ENCODE measurements at places on chromosomes 4 and X.

- no peak for DNase-seq
Observed at GRCh38 chrX:153626025-153626633, 20.9 kb upstream of the DUSP9 start.

GRCh38 chr4:94852616-94853015, 94.9 kb downstream of the BMPR1B start:
- DNase-seq, result no peak

DNA sequence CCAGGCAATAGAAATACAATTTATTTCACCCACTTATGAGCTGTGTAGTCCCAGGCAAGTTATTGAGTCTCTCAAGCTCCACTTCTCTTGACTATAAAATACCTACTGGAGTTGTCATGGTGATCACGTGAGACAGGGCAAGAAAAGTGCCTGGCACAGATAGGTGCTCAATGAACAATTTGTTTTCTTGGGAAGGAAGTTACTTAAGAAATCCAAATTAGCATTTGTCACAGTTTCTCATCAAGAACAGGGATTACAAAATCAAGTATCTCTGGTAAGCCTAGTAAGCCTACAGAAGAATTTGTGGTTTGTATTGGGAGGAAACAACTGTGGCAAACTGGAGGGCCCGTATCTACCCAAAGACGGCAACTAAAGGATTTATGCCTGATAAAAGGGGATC, 37.5 kb upstream of the RASGEF1B start:
- DNase-seq, result no peak

GRCh38 chr4:75565481-75565880, 9.6 kb downstream of the ODAPH start:
- no peak for DNase-seq

- DNase-seq, result no peak
Observed at GRCh38 chrX:148632444-148632843, 132.0 kb downstream of the AFF2 start.

DNA sequence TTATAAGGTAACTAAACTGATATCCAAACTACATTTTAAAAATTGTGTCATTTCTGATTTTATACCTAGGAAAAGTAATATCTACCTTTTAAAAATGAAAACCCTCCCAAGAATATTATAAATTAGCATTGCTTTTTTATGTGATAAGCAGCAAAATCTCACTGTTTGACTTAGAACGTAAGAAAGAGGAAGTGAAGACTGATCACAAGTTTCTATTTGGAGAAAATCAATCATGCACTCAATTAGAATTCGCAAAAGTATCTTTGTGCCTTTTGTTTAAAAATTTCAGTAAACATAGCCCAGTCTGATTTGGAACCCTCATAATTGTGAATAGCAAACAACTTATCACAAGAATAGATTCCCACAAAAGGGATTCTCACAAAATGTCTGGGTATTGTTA, 142.7 kb downstream of the TENM3 start:
- no peak for DNase-seq

- no peak for DNase-seq
Observed at GRCh38 chr4:20676501-20677197, 23.6 kb upstream of the PACRGL start.

GRCh38 chrX:153351981-153352380, 18.0 kb downstream of the ZNF275 start:
- no peak for DNase-seq

- no peak for DNase-seq
Observed at GRCh38 chrX:39158801-39159657, 357.8 kb downstream of the MID1IP1 start.

DNA sequence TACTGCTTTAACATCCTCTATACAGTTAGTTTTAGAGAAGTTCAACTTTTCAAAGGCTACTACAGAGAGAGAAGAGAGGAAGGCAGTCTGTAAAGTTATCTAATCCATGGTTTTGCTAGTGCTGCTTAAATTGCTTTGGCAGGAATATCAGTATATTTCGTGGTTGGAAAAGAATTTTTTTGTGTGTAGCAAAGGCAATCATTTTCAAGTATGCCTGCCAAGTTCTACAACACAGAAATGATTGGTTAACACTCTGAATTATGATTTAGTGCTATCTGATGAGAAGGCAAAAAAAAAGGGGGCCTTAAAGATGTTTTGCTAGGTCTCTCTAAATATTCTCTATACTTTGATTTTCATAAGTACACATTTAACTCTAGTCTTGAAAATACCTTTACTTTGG, 133.1 kb downstream of the JADE1 start:
- no peak for DNase-seq

GRCh38 chrX:97026406-97026805, 142.7 kb downstream of the RPA4 start:
- DNase-seq, result no peak

DNA sequence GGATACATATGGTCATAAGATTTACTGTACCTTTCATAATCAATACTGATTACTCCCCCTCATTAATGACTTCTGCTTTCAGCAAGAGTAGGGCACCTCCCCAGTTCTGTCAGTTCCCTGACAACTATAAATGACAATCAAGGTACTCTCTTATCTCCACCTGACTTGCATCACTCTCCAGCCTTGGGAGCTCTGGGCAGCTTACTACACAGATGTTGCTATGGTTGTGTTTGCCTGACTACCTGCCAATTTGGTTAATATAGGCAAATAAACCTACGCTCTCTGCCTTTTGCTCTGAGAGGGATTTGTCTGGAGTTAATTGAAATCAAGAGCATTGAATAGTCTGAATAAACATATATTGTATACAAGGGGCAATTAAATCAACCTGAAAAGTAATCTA, 22.8 kb upstream of the MAP7D3 start:
- no peak for DNase-seq

- DNase-seq, result no peak
Observed at GRCh38 chr4:5034206-5034605, 14.9 kb upstream of the CYTL1 start.

GRCh38 chr4:115113506-115114106, at the start of gene NDST4:
TSS of gene NDST4 (minus strand) at chr4:115113620. CDS start at chr4:115077036, 36,584 bp downstream.
- DNase-seq, result no peak

GRCh38 chr4:103067841-103068547, 8.6 kb downstream of the SLC9B2 start:
- DNase-seq, result no peak

- no peak for DNase-seq
Observed at GRCh38 chr4:152525878-152526277, 10.0 kb downstream of the FBXW7 start.

DNA sequence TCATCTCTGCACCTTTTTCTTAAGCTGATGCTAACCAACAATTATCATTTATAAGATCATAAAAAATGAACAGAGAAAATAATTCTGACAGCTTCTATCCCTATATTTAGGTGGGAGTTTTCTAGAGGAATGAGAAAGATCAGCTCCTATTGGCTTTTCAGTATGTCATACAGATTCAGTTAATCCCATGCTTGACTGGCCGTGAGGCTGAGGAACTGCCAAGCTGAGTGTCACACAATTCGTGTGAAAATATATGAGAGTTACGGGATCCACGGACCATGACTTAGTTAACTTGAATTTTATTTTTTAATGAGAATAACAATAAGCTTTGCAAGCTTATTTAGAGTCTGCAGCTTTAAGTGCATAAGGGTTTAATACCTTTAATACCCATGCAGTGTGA, 37.5 kb downstream of the PHEX start:
- no peak for DNase-seq

GRCh38 chr4:153207567-153207966, 3.3 kb downstream of the TRIM2 start:
- no peak for DNase-seq

DNA sequence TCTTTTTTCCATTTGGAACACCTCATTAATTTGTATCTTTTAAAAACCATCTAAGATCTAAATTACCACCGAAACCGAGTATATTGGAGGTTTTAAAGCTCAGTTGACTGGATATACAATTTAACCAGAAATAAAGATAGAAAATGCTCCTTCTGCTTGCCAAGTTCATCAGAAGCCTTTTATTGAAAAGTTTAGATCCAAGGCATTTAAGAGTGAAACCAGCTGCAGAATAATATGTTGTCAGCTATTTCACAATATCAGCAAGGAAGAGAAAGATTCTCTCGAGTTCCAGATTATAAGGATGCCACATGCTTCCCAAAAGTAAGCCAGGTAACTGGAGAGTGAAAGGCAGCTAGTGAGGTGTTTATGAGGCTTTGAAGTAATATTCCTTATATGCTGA, 217.4 kb downstream of the DCTD start:
- no peak for DNase-seq

All from activated CD8-positive, alpha-beta memory T cell treated with anti-CD3 and anti-CD28 coated beads for 4 hours (primary cell).